ENCODE measurements at places on chromosomes 13 and 19. TPM values are rescaled to one million over a fixed set of nuclear protein-coding genes. Genes with fewer than 3 reads are reported as not detected.

Gene ITM2B
- 1,405 TPM for total RNA-seq

Gene SHISA7
- total RNA-seq: not detected

Gene NLRP5
- not detected for total RNA-seq

Gene TEX26
- not detected for total RNA-seq

Gene HTR2A
- total RNA-seq: not detected

Data from renal cortical epithelial cell (primary cell).